ENCODE measurements at places on chromosomes 16 and 17. TPM values are rescaled to one million over a fixed set of nuclear protein-coding genes. Genes with fewer than 3 reads are reported as not detected.

RGS9 gene
- 7.4 TPM for total RNA-seq

- H3K27ac ChIP-seq: no peak overlapping the region
- H3K4me1 ChIP-seq: no peaks in the 10 kb centered on the region
- no peak overlapping the region for H3K4me3 ChIP-seq
- DNase-seq: no peak
- H3K36me3 ChIP-seq: no peaks in the 10 kb centered on the region
- H3K27me3 ChIP-seq: no peaks in the 10 kb centered on the region
Measured at GRCh38 chr16:2077016-2077415, 29.2 kb downstream of the TSC2 start.

OXLD1 gene
- 42.8 TPM for total RNA-seq

GRCh38 chr17:36500745-36501225 is 14.3 kb downstream of the ZNHIT3 start:
- no peak overlapping the region for H3K27ac ChIP-seq

BRD7 gene
- total RNA-seq: 76.3 TPM

DNA sequence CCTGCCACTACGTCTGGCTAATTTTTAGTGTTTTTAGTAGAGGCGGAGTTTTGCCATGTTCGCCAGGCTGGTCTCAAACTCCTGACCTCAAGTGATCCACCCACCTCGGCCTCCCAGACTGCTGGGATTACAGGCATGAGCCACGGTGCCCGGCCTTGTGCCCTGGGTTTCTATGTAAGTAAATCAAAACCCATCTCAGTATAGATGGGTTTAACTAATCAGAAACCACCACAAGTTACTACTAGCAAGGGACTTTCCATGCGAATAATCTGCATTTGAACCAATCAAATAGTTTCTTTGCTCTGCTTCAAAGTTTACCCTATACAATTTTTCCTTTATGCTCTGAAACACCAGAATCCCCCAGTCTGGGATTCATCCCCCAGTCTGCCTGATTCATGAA is 16.5 kb upstream of the EIF1 start:
- H3K36me3 ChIP-seq: no peaks in the 10 kb centered on the region
- no peak for DNase-seq
- H3K27ac ChIP-seq: no peak overlapping the region
- no peaks in the 10 kb centered on the region for H3K27me3 ChIP-seq
- H3K4me1 ChIP-seq: no peaks in the 10 kb centered on the region

DNA sequence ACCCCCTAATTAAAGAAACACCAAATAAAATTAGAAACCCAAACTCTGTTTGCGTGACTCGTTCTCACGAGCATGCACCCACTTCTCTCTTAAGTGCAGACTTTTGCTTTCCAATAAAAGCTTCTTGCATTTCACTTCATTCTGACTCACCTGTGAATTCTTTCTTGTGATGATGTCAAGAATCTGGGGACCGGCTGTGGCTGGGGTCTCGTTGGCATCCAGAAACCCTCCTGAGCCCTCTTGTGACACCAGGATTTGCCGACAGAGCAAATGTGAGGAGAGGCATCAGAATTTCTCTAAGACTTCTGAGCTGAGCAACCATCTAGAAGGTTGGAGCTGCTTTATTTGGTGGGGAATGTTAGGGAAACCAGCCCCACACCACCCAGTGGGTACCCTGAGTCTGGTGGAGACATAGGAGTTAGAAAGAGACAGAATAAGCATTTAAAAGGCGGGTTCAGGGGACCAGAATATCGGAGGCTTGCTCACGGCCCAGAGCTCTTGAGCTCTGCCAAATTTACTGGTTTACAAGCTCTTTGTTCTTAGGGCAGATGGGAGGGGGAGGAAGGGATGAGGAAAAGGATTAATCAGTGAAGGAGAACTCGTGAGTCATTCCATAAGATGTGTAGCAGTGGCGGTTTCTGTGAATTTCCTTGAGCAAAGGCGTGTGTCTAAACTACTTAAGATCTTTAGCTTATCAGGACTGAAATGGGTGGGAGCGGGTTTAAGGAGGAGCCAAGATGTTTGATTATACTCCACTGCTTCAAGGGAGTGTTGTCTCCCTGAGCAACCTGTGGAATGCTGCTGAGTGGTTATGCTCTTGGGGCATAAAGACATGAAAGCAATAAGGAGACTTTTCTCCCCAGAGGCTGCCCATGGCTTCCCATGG is 24.2 kb upstream of the TMC5 start:
- no peaks in the 10 kb centered on the region for H3K36me3 ChIP-seq
- peaks cover 8% of the 10 kb centered on the region for H3K4me1 ChIP-seq
- DNase-seq: peak; percentile 81
- peak overlapping the region; percentile 85 for H3K27ac ChIP-seq
- H3K27me3 ChIP-seq: no peaks in the 10 kb centered on the region

DNA sequence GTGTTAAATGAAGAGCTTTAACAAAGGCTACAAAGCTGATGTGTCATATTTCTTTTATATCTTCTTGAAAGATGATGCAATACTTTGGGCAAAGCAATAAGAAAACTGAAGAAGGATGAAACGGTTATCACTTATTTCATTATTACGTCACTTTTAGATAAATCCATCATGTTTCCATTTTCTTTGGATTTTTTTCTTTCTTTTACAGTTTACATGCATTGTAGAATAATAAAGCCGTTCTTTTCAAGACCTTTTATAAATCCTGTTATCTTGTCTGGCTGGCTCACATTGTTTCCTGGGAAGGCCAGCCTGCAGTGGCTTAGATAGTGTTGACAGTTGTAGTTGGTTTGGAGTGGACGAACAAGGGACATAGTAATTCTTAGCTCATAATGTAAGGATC is 28.9 kb downstream of the TANC2 start:
- no peaks in the 10 kb centered on the region for H3K4me1 ChIP-seq
- no peak for DNase-seq
- no peaks in the 10 kb centered on the region for H3K36me3 ChIP-seq
- no peaks in the 10 kb centered on the region for H3K27me3 ChIP-seq
- H3K27ac ChIP-seq: no peak overlapping the region

DNA sequence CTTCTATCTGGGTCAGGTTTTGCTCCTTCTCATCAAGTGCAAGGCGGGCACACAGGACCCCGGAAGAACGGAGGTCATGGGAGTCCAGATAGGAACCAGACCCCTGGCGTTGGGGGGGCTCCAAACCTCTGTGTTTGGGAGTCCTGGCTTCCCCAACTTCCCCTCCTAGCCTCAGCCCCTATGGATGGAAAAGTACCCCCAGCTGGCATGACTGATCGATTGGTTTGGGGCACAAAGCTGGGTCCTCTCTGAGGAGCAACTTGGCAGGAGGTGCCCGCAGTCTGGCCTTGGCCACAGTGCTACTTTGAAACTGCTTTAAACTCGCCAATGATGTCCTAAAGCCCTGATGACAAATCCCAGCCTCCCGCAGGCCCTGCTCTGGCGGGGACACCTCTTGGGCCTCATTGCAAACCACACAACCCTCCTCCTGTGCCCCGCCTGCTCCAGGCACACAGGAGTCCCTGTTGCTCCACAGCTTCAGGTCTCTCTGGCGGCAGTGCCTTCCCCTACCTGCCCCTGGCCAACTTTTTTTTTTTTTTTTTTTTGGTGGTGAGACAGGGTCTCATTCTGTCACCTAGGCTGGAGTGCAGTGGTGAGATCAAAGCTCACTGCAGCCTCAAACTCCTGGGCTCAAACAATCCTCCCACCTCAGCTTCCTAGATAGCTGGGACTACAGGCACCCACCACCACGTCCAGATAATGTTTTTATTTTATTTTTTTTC is 38.0 kb upstream of the SNN start:
- H3K4me1 ChIP-seq: no peaks in the 10 kb centered on the region
- no peaks in the 10 kb centered on the region for H3K36me3 ChIP-seq
- H3K27me3 ChIP-seq: no peaks in the 10 kb centered on the region

- no peaks in the 10 kb centered on the region for H3K36me3 ChIP-seq
- H3K27ac ChIP-seq: no peak overlapping the region
- no peak overlapping the region for H3K4me3 ChIP-seq
- H3K4me1 ChIP-seq: no peaks in the 10 kb centered on the region
- no peak for DNase-seq
Measured at GRCh38 chr16:81137754-81138153, 41.6 kb upstream of the GCSH start.

DNA sequence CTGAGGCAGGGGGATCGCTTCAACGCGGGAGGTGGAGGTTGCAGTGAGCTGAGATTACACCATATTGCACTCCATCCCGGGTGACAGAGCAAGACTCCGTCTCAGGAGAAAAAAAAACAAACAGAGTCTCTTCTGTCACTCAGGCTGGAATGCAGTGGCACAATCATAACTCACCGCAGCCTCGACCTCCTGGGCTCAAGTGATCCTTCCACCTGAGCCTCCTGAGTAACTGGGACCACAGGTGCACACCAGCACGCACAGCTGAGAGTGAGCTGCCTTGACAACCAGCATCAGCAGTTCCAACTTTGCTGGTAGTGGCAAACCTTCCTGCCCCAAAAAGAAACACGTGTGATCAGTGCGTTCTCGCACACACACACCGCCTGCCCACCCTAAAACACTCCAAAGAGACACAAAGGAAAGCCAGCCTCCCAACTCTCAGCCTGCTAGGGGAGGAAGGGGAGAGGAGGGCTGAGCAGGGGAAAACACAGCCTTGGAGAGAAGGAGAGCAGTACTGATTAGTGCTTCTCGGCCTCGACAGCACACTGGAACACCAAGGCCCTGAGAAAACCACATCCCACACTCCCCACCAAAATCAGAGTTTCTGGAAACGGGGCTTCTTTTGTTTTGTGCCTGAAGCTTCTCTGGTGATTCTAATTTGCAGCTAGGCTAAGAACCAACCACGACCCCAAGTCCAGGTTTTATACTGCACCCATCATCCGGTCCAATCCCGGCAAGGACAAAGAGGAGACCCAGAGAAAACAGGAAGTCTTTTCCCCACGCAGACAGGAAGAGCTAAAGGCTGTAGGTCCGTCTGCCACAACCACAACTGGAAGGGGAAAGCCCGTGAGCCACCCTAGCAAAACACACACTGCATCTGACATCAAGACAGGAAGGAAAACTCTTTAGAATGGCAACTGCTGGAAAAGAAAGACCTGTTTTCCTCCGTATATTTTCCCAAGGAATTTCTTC is 28.8 kb downstream of the ZCCHC14 start:
- H3K4me3 ChIP-seq: no peak overlapping the region
- peak overlapping the region; percentile 83 for H3K27ac ChIP-seq
- DNase-seq: no peak
- H3K27me3 ChIP-seq: no peaks in the 10 kb centered on the region

- DNase-seq: no peak
- no peaks in the 10 kb centered on the region for H3K36me3 ChIP-seq
- H3K4me1 ChIP-seq: no peaks in the 10 kb centered on the region
- no peak overlapping the region for H3K4me3 ChIP-seq
Measured at GRCh38 chr17:14780097-14780651, 479.3 kb downstream of the HS3ST3B1 start.

GRCh38 chr16:15552507-15552906 is 90.4 kb downstream of the MARF1 start:
- H3K4me3 ChIP-seq: no peak overlapping the region
- H3K36me3 ChIP-seq: no peaks in the 10 kb centered on the region
- no peak overlapping the region for H3K27ac ChIP-seq

- no peaks in the 10 kb centered on the region for H3K4me1 ChIP-seq
- H3K36me3 ChIP-seq: no peaks in the 10 kb centered on the region
- no peak overlapping the region for H3K4me3 ChIP-seq
- no peaks in the 10 kb centered on the region for H3K27me3 ChIP-seq
Measured at GRCh38 chr16:77171745-77172635, 19.0 kb upstream of the MON1B start.

- peak; percentile 22 for DNase-seq
- no peak within 1 kb of the TSS for H3K27ac ChIP-seq
Measured at GRCh38 chr16:22813948-22814710, at the start of gene HS3ST2. Gene HS3ST2 (plus strand): TSS chr16:22814162. CDS start chr16:22814611, 449 bp downstream.

TP53TG3 gene
- not detected for total RNA-seq

GPR179 gene
- 0.12 TPM for total RNA-seq

- no peak overlapping the region for H3K27ac ChIP-seq
- H3K4me3 ChIP-seq: no peak overlapping the region
- H3K27me3 ChIP-seq: no peaks in the 10 kb centered on the region
- DNase-seq: no peak
- no peaks in the 10 kb centered on the region for H3K4me1 ChIP-seq
Measured at GRCh38 chr16:78760611-78761010, 661.2 kb downstream of the WWOX start.

DNA sequence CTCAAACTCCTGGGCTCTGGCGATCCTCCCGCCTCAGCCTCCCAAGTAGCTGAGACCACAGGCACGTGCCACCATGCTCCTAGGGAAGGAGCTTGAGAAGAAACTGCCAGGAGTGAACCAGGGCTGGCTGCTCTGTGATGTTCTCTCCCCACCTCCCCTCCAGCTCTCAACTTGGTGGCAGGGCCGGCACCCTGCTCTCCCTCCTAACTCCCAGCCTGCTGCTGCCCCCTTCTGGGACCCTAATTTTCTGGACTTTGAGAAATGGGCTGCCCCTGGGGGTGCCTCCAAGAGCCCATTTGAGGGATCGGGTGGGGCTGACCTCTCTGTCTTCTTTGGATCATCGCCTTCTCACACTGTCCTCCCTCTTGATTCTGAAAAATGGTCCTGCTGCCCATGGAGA is 14.9 kb upstream of the STAT3 start:
- H3K36me3 ChIP-seq: no peaks in the 10 kb centered on the region
- H3K27me3 ChIP-seq: no peaks in the 10 kb centered on the region
- H3K4me1 ChIP-seq: no peaks in the 10 kb centered on the region
- H3K27ac ChIP-seq: peak overlapping the region; percentile 78

GRCh38 chr17:10046786-10047785 is 142.0 kb upstream of the RCVRN start:
- H3K27me3 ChIP-seq: no peaks in the 10 kb centered on the region
- no peaks in the 10 kb centered on the region for H3K4me1 ChIP-seq
- H3K27ac ChIP-seq: no peak overlapping the region
- no peaks in the 10 kb centered on the region for H3K36me3 ChIP-seq
- DNase-seq: no peak

- H3K27me3 ChIP-seq: no peaks in the 10 kb centered on the region
- H3K4me1 ChIP-seq: peaks cover 22% of the 10 kb centered on the region
- H3K4me3 ChIP-seq: no peak overlapping the region
- peak; percentile 89 for DNase-seq
Measured at GRCh38 chr16:67672739-67673662, 6.4 kb downstream of the C16orf86 start.

DNA sequence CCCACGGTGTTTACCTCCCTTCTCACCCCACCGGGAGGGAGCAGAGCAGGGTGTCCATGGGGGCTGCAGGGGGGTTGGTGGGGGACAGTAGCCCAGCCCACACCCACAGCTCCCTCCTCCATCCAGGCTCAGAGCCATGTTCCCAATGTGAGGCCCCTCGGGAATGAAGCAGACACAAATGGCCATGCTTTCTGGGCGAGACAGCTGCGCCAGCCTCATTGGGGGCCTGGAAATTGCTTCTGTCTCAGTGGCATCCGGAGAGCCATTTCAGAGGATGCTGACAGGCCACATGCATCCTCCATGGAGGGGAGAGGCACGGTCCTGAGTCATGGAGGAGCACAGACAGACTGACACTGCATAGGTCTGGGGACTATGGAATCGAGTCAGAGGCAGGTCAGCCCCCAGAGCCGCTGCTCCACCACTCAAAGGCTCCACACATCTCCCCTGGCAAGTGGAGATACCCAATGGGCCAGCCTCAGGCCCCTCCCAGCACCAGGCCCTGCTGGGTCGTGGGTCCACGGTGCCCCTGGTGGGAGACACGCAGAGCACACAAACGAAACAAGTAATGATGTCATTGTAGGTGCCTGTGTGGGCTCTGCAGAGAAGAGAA is 59.6 kb upstream of the ENPP7 start:
- no peaks in the 10 kb centered on the region for H3K4me1 ChIP-seq
- no peak overlapping the region for H3K27ac ChIP-seq
- no peaks in the 10 kb centered on the region for H3K27me3 ChIP-seq
- no peak overlapping the region for H3K4me3 ChIP-seq
- DNase-seq: no peak
- no peaks in the 10 kb centered on the region for H3K36me3 ChIP-seq

- no peaks in the 10 kb centered on the region for H3K27me3 ChIP-seq
- DNase-seq: no peak
- H3K4me3 ChIP-seq: no peak overlapping the region
Measured at GRCh38 chr16:51922476-51922875, 624.5 kb downstream of the TOX3 start.

CCL16 gene
- total RNA-seq: not detected

Data from colonic mucosa (tissue), 4 donors.